ENCODE measurements at places on chromosomes 4 and X.
A peak's percentile ranks its signal among the peaks of the same experiment; 100 is the strongest.

- DNase-seq, result no peak
These were observed 21.4 kb upstream of the FAM9B start for GRCh38 chrX:9055354-9055753.

DNA sequence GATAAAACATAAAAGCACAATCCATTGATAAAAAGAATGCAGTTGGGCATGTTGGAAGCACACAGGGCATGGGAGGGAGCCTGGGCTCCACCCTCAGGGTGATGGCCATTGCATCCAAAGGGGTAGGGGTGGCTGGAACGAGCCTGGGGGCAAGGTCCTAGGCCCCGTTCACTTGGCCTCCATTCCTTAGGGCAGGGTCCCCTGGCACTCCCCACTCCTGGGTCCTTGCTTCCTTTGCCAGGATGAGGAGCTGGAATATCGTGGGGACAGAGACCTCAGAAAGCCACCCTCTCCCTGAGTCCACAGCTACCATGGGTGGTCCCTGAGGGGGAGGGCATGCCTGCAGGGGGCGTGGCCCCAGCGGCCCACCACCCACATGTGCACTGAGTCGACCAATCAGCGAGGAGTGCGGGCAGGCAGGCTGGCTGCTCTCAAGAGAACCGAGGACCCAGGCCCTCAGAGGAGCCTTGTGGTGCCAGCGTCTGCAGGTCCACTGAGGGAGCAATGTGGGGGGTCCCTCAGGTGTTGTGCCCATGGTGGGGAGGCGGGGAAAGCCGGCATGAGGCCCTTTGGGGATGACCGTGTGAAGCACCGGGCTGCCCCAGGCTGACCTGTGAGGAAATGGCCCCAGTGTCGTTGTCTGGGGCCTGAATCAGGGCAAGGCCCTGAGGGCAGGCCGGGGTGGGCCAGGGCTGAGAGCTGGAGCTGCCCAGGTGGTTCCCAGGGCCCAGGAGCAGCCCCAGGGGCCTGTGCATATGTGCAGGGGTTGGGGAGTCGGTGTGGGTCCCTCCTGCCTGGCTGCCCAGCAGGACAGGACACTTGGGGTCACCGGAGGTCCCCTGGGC is 78.6 kb upstream of the AMELX start:
- DNase-seq, result peak; percentile 6

GRCh38 chrX:25279510-25279909 is 263.7 kb upstream of the ARX start:
- DNase-seq, result no peak

DNA sequence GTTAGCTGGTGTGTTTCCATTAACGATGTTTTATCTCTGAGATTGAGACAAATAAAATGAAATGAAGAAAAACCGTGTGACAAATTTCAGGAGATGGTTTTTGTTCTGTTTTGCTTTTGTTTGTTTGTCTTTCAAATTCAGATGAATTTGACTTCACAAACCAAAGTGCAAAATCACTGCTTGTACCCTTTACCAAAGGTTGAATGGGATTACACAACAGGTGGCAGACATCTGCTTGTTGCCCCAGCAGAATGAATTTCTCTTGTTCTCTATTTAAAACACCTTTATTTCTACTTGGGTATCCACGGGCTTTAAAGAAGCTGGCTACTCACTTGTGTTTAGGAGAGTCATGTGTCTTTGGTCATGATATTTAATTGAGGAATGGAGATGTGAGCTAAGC is 239.7 kb upstream of the CLNK start:
- DNase-seq, result no peak

- peak; percentile 16 for DNase-seq
These were observed 2.3 kb upstream of the PPP2R3B start for GRCh38 chrX:389021-389441.

DNA sequence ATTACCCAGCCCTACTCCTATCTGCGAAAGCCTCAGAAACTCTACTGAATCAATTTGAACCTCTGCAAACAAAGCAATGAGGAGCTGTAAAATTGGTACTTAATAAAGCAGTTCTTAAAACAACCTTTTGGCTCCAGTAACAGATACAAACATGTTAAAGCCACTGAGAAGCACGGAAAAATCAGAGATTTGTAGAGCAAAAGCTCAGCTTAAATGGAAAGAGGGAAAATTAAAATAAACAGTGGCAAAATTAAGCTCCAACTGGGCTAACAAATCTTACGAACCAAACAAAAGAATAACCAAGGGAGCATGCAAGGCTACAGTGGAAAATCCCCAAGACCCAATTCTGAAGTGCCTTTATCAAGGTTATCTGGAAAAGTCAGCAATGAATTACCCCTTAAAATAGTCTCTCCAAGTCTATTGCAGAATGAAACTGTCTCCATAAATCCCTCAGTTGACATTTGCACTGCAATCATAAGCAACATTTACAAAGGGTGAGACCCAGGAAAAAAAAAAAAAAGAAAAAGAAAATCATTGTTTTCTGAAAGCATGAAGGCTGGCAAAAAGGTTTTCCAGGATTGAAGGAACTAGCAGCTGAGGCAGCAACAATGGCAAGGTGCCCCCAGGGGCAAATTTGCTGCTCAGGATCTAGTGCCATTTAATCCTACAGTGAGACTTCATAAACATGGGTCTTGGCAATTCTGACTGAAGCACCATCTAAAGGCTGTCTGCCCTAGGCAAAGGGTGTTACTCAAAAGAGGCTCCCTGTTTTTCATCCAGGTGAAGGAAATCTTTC is 40.1 kb downstream of the USP46 start:
- peak; percentile 65 for DNase-seq

- no peak for DNase-seq
These were observed 3.6 kb downstream of the ARAF start for GRCh38 chrX:47564438-47565085.

- no peak for DNase-seq
These were observed 752.9 kb downstream of the RAPGEF2 start for GRCh38 chr4:159855731-159856130.

DNA sequence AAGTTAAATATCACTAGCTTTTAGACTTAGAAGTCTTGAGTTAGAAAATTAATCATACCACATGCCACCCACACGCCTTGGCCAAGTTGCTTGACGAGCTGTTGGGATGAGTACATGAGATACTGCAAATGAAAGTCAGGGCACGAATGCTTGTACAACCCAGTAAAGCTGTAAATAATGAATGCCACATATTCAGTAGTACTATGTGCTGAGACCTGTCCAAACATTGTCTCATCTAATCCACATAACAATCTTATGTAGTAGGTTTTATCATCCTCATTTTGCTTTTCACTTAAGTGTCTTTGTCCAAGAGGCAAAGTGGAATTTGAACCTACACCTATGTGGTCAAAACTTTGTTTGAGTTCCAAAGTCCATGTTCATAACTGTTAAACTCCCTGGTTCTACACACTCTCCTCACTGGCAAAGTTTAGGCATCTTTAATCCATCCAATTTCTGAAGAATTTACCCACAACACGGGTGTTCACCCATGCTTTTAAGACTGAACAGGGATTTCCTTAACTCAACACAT is 74.1 kb downstream of the LDB2 start:
- DNase-seq, result no peak

GRCh38 chr4:11774346-11774745 is 345.7 kb upstream of the HS3ST1 start:
- DNase-seq, result no peak

- DNase-seq, result no peak
These were observed 63.4 kb upstream of the TBC1D9 start for GRCh38 chr4:140819610-140820009.

- peak; percentile 56 for DNase-seq
These were observed 1.2 kb downstream of the C4orf50 start for GRCh38 chr4:6017030-6017429.

DNA sequence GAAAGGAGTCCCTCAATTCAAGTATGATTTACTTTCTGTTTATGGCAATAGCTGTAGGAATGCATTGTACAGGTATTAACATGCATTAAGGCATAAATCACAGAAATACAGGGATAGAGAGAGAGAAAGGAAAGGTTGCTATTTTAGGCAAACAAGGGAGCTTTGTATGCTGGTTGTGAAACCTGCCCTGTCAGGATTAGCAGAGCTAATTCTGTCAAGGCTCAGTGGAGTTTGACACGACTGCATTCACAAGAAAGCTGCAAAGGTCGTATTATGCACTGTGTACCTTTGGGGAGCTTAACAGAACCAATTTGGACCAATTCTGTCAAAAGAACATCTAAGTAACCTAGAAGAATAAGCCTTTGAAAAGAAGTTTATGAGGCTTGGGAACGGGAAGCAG is 239.3 kb downstream of the GRIA2 start:
- no peak for DNase-seq

DNA sequence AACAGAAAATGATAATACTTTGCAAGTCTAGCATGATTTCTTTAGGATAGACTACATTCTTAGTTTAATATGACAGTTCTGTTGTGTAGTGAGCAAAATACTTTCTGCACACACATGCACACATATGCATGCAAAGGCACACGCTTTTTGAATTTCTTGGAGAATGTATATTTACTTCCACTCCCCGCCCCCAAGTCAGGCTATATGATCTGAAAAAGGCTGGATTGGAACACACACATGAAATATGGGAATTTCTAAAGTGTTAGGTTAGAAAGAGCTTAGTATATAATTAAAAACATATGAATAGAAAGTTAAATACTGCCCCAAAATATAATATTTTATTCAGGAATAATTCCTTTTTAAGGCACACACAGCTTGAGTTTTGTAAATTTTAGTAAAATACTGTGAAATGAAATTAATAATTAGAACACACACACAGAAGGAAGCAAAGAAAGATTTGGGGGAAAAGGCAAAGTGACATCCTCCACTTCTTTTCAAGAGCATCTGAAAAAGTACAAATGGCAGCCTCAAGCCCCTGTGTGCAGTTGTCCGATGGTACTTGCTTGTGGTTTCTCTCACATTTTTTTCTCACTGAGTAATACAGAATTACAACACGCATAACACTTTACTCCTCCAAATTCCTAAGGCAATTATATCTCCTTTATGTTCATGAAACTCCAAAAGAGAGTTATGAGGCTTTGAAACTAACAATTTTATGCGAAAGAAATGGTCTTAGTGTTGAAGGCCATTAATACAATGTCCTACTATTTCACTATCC is 228.9 kb upstream of the ETNPPL start:
- no peak for DNase-seq

GRCh38 chr4:141195095-141195707 is 25.5 kb upstream of the ZNF330 start:
- no peak for DNase-seq

GRCh38 chr4:188554413-188554812 is 415.2 kb downstream of the TRIML1 start:
- peak; percentile 27 for DNase-seq

- no peak for DNase-seq
These were observed 5.6 kb downstream of the OTC start for GRCh38 chrX:38357747-38358673.

GRCh38 chr4:186918466-186918865 is 194.8 kb upstream of the FAT1 start:
- DNase-seq, result no peak

GRCh38 chrX:112636951-112637581 is 42.7 kb downstream of the LHFPL1 start:
- DNase-seq, result no peak

DNA sequence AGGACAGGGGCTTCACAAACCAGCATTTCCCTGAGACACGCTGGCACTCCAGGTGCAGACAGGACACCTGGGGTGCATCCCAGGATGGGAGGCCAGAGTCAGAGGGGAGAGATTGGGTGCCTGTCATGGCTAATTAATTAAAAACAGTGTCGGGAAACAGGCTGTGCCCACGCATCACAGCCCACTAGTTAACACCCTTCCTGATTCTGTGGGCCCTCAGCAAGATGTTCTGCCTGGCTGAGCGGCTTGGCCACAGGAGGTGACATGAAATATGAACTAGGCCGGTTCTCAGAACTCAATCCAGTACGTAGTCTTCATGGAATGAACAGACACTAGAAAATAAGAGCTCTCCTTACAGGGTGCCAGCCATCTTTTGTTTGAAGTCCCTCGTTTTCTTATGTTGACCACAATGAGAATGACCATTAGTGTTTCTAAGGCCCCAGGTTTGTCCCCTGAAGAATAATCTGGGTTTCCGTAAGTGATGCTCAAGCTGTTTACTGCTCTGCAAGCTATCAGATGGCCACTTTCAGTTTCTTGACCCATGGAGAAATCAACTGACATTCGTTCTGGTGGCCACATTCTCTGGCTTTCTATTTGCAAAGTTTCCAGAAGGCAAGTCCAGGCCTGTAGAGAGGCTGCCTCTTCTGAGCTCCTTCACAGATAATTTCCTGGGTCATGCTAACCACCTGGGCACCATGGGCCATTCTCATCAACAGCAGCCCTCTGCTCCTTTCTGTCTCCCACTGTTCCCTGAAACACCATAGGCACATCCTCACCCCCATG is 72.3 kb downstream of the SLC34A2 start:
- DNase-seq, result no peak

DNA sequence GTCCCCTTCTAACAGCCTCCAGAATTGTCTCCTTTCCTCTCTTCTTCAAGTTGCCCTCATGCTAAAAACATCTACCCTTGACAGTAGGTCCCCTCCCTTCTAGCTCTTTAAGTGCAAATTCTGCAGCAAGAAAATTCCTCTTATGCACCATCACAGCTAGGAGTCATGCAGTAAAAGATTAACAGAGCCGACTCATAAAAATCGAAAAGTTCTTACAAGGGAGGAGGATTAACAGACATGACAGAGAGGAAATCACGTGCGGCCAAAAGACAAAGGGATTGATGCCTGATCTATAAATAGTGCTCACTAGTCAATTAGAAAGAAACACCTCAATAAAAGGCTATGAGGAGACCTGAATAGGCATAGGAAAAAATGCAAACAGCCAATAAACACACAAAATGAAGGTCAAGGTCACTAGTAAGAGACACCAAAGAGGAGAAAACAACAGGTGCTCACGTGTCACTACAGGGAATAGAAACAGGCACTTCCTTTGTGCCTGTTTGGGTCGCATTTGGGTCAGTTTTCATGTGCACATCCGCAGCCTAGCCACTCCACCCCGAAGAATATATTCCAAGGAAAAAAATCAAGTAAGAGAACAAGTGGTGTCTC is 3.4 kb downstream of the RNF212 start:
- DNase-seq, result no peak

GRCh38 chrX:128975745-128976144 is 547.5 kb downstream of the SMARCA1 start:
- DNase-seq, result peak; percentile 85

DNA sequence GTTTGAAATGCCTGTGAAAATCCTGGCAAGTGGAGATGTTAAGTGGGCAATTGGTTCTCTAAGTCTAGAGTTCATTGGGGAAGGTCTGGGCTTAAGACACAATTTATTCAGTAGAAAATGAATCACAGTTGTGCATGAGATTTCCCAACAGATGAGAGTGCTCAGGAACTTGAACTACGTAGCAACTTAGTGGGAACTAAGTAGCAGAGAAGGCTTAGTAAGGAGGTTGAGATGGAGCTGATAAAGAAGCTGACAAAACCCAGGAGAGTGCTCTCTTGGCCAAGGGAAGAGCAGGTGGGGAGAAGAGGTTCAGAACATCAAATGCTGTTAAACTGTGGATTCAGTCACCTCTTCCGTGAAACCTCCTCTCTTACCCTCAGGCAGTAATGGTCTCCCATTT is 33.0 kb downstream of the AFF1 start:
- DNase-seq, result no peak

DNA sequence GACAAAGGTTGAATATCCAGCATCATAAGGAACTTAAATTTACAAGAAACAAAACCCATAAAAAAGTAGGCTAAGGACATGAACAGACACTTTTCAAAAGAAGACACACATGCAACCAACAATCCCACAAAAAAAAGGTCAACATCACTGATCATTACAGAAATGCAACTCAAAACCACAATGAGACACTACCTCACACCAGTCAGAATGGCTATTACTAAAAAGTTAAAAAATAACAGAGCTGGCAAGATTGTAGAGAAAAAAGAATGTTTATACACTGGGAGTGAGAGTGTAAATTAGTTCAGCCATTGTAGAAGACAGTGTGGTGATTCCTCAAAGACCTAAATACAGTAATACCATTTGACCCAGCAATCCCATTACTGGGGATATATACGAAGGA is 474.7 kb downstream of the TRIML1 start:
- DNase-seq, result no peak
